ENCODE measurements at places on chromosomes 11 and 22.

DNA sequence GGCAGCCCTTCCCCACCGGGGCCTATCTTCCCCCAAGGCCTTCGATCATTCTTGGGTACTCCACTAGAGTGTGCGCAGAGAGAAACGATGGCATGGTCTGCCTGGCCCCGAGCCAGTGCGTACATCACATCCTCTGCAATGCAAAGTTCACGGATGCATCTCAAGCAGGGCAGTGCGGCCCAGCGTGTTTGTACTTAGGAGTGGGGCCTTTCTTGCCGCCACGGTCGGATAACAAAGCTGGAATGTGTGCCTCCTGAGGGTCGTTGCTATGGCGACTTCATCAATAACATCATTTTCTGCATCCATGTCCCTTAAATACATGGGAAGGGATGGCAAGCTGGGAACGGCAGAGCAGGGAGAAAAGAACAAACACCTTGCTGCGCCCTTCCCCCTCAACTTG lies 73.9 kb downstream of the SCUBE1 start:
- DNase-seq = no peak

DNA sequence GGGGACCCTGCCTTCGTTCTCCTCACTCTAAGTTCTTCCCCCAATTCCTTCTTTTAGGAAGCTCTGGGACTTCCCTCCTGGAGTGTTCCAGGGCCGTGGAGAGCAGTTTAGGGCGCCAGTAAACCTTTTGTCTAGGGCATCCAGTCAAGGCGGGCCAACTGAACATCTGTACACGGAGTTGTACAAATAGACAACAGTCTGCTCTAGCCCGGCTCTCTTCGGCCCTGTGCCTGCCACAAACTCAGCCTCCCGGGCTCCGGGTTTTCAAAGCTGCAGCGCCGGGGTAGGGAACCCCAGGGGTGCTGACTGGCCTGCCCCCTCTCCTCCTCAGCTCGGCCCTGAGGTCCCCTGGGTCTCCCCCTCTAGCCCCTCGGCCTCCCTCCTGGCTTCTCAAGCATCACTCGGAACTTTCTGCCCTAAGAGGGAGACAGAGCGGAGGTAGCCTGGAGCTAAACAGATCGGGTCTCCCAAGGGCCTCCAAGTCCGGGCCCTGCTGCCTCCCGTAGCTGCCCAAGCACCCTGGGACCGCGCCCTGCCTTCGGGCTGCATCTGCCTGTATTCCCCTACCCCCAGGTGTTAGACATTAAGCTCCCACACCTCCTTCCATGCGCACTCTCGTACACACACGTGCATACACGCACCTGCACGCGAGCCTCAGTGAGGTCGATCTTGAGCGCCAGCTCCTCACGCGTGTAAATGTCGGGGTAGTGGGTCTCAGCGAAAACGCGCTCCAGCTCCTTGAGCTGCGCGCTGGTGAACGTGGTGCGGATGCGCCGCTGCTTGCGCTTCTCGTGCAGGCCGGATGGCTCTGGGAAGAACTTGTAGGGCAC lies 3.3 kb downstream of the PHOX2A start:
- DNase-seq = no peak

DNA sequence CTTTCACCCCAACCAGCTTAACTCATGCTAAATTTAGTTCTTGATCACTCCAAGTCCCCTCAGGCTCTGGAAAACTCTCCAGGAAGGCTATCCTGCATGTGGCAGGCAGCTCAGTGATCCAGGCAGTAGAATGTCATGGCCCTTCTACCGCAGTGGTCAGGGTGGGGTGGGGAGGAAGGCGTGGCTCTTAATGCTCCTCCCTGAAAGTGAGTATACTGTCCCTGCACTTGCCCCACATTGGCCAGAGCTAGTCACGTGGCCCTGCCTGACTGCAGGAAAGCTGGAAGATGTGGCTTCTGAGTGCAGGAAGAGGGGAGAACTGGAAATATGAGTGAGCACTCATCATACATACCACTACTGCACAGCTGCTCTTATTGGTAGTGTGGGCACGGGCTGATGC lies 102.1 kb downstream of the GRAMD1B start:
- no peak for DNase-seq

DNA sequence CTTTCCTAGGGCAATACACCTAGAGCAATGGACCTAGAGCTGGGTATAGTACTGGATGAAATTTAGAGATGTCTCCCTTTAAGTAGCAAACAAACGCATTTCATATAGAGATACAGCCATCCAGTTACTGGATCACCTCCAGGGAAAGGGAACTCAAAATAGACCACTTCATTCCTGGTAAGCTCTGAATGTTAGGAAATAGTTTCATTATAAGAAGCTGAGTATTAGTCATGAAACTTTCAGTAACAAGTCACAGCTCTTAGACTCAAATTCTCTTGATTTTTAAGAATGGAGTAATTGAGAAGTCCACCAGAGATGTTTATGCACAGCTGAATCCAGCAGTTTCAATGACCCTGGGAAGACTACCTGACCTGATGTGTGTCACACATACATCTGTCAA lies 221.9 kb downstream of the FAM76B start:
- no peak for DNase-seq

GRCh38 chr22:32020117-32020516 lies 22.9 kb upstream of the SLC5A1 start:
- no peak for DNase-seq

DNA sequence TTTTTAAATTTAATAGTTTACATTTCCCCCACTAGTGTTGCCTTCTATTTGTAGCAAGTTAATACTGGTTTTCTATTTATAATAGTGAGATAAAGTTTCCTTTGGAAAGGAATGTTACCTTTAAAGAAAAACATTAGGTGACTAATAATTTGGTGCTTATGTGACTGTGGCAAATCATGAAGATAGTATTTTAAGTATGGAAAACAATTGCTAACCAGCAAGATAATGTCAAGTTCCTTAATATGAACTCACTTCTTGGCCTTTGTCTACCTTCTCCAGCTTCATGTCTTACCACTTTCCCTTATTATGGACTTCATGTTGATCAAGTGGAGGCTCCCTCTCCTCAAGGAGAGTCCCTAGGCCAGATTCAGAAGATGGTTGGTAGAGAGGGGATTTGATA lies 27.2 kb downstream of the ARHGEF12 start:
- no peak for DNase-seq

- DNase-seq = peak; percentile 78
These were observed 3.1 kb downstream of the ENDOD1 start for GRCh38 chr11:95092549-95093324.

GRCh38 chr22:19745155-19746101 lies 15.2 kb upstream of the TBX1 start:
- DNase-seq = no peak

- DNase-seq = no peak
These were observed 1539.4 kb upstream of the TENM4 start for GRCh38 chr11:80980227-80980626.

DNA sequence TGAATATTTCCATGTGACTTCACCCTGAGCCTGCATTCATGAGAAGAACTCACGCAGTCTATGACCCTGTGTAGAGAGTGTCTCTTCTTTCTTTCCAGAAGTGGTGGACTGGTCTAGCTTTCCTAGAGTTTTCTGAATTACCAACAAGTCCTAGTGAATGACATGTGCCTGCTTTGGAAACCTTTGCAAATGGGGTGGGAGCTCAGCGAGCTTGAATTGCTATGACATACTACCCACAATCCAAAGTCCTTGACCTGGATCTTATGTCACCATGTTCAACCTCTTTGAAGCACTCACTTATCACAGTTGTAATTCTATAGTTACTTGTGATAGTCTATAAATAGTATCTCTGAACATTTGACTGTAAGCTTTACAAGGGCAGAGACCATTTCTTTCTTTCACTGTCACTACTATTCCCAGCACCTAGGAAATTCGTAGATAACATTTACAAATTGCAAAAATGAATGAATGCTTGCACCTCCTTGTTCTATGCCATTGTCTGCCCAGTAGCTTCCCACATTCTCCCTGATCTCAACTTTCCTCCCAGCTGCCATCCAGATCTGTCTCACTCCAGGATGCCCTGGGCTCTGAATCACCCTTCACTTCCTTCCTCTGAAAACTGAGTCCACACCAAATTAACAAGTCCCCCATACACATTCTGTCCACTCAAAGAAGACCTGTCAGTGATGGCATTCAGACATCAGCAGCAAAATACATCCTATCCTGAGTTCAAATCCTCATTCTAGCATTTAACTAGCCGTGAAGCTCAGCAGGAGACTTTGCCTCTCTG lies 201.9 kb upstream of the SESN3 start:
- no peak for DNase-seq

- no peak for DNase-seq
These were observed 111.0 kb upstream of the ARHGAP42 start for GRCh38 chr11:100575860-100576717.

DNA sequence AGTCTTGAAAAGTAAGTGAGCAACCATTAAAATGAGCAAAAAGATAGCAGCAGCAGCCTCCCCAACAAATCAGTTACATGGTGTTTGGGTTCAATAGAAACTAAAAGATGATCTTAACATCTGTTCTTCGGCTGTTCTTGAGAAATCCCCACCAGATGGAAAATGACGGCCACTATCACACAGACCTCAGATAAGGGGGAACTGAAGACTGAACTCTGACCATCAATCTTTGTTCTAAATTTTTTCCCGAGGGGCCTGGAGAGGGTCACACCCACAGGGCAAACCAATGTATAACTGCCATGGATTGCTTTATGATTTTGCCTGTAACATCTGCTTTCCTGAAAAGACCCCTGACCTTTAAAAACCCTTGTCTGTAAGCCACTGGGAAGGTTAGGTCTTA lies 624.8 kb upstream of the KIRREL3 start:
- DNase-seq = no peak

GRCh38 chr11:6926208-6927029 lies at the start of gene ZNF215:
Gene ZNF215 (plus strand): TSS chr11:6926426. CDS start chr11:6932273, 5,847 bp downstream.
- no peak for DNase-seq

GRCh38 chr11:15204711-15205110 lies 90.0 kb downstream of the INSC start:
- DNase-seq = no peak

DNA sequence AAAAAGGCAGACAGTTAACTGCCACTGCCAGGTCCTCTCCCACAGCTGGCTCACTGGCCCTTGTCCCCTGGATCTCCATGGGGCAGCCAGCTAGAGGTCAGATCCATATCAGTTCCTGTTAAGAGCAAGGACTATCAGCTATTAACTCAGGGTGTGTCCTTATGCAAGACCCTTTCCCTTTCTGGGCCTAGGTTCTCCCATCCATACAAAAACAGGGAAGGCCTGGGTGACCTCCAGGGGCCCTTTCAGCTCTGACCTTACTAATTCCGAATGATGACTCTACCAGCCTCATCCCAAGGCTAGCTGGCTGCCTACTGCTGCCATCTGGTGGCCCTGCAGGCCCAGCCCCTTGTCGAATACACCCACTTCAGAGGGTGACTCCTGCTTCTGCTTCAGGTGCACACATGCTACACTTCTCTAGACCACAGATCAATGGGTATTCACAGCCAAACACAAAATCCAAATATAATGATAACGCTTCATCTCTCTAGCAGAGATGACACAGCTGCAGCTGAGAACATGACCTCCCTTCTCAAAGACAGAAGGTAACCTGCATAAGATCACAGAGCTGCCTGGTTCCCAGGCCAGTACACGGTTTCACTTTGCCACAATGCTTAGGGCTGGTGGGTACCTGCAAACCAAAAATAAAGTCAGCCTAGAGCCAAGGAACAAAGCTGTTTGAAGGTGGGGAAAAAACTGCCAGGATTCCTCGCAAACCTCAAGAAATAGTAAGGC lies 34.1 kb downstream of the SERGEF start:
- DNase-seq = no peak

GRCh38 chr22:25555586-25555985 lies 8.9 kb upstream of the GRK3 start:
- DNase-seq = no peak

DNA sequence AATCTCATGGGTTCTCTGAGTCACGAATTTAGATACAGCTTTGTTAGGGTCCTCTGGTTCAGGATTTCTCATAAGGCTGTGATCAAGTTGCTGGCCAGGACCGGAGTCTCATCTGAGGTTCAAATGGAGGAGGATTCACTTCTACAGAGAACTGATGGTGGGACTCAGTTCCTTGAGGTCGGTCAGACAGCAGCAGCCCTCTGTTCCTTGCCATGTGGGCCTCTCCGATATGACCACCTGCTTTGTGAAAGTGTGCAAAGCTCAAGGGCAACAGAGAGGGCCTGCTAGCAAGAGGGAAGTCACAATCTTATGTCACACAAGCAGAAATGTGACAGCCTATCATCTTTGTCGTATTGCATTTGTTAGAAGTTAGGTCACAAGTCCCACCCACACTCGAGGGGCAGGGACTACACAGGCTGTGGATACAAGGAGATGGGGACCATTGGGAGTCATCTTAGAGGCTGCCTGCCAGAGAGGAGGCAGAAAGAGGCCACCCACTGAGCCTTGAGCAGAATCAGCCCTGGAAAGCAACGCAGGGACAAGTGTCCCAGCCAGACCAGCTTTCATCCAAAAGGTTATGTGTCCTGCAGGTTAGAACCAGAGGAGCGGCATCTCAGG lies 34.5 kb downstream of the RPUSD4 start:
- no peak for DNase-seq

- DNase-seq = no peak
These were observed 23.3 kb upstream of the OR9Q2 start for GRCh38 chr11:58165504-58166106.

GRCh38 chr11:119419834-119420492 lies 3.0 kb downstream of the THY1 start:
- no peak for DNase-seq

DNA sequence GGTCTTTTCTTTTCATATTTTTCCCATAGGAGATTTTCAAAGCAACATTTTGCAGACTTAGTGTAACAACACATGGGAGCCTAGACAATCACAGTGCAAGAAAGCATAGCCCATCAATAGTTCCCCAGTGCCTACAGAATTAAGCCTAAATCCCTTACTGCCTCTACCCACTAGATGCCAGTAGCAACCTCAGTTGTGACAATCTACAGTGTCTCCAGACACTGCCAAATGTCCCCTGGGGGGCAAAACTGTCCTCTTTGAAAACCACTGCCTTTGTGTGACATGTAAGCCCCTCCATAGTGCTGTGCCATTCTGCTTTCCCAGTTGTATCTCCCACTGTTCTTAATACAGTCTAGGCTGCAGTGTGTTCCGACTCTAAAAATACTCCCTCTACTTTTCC lies 1329.0 kb downstream of the LRRC4C start:
- DNase-seq = no peak

DNA sequence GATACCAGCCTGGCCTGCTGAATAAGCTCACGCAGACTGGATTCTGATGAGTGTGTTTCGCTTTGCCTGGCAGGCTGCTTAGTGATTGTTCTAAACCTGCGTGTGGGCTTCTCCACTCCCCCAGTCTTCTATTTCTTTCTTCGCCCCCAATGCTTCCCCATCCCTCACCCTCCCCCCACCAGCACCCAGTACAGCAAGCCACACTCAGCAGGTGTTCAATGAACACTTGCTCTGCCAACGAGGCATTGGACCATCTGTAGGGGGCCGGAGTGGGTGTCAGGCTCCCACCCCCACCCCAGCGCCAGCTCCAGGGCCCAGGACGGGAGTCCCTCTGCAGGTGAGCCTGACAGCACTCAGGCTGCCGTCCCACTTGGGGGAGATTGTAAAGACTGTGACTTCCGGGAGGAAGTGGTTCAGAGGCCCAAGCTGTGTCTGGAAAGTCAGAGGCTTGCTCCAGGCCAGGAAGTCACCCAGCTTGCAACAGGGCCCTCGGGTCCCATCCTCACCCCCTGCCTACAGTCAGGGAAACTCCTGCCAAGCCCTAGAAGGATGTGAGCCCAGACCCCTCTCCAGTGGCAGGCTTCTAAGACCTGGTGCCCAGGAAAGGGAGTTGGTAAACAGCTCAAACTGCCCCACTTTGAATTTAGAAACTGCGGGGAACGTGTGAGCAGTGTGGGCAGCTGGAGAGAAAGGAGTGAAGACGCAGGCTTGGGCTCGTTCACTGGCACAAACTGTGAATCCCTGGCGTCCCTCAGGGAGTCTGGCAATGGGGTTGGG lies 66.3 kb upstream of the PRDM11 start:
- no peak for DNase-seq

Measured in vagina (tissue), 2 donors.